ENCODE measurements at places on chromosomes 4 and X. TPM values are rescaled to one million over a fixed set of nuclear protein-coding genes. Genes with fewer than 3 reads are reported as not detected.

DNA sequence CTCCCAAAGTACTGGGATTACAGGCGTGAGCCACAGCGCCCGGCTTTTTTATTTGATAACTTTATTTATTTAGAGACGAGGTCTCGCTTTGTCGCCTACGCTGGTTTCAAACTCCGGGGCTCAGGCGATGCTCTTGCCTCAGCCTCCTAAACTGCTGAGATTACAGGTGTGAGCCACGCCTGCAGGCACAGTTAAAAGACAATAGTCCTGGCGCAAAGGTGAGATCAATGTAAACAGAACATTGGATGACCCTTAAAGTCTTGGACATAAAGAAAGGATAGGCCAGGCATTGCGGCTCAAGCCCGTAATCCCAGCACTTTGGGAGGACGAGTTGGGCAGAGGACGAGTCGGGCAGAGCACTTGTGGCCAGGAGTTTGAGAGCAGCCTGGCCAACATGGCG lies 2.8 kb upstream of the TXLNG start:
- H3K4me3 ChIP-seq, result no peak overlapping the region
- no peak overlapping the region for H3K27ac ChIP-seq
- peaks cover 7% of the 10 kb centered on the region for H3K4me1 ChIP-seq
- DNase-seq, result no peak
- no peaks in the 10 kb centered on the region for H3K27me3 ChIP-seq

DNA sequence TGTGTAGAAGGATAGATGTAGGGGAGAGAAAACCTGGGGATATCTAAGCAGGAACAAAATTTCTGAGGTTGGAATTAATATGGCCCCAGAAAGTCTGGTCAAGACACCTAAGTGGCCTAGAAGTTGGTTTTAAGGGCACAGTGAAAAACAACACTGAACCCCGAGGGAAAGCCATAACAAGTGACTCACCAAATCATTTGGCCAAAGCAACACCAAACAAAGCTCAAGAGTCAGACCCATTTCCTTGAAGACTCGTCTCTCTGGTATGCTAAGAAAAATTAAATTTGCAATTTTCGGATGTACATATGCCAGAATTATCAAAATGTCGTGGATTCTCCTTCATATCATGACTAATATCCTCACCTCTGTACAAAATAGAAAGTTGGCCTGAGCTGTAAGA lies 162.9 kb downstream of the SMIM20 start:
- peaks cover 74% of the 10 kb centered on the region for H3K4me1 ChIP-seq
- H3K4me3 ChIP-seq, result no peak overlapping the region
- H3K27me3 ChIP-seq, result peaks cover 14% of the 10 kb centered on the region
- no peak for DNase-seq
- peaks cover 23% of the 10 kb centered on the region for H3K36me3 ChIP-seq

DNA sequence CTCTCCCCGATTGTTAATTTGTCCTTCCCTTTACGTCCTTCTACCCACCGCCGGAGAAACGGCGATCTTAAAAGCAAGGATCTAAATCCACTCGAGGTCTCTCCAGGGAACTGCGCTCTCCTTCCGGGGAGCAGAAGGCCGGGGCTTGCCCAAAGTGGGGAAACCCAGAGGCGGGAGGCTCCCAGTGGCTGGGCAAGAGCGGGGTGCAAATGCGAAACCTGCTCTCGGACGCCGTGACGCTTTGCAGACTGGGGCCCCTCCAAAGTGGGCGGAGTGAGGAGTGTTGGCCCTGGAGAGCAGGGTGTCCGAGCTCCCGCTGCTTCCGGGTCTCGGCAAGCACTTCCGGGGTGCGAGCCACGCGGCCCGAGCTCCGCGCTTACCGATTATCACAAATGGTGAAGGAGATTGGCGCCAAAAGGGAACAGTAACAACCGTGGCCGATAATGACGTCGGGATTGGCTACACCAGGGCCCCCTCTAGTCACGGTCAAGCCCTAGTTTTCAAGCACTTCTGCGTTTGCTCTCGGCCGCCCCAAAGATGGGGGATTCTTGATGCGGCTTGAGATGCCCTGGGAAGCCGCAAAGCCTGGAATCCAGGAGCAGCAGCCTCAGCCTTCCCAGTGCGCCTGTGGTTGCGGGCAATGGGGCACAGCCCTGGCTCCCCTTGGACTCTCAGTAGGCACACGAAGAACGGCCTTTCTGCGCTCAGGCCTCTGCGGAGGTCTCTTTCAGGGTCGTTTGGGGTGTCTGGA lies 29.0 kb downstream of the HAND2 start:
- peak overlapping the region; percentile 24 for H3K4me3 ChIP-seq
- no peak overlapping the region for H3K27ac ChIP-seq
- peaks cover 11% of the 10 kb centered on the region for H3K36me3 ChIP-seq
- no peak for DNase-seq
- peaks cover 72% of the 10 kb centered on the region for H3K27me3 ChIP-seq

The LAMTOR3 gene
- 23.5 TPM for total RNA-seq

The TMEM271 gene
- total RNA-seq, result not detected

The DUSP9 gene
- 0.14 TPM for total RNA-seq

The PRR32 gene
- total RNA-seq, result not detected

The TMPRSS11A gene
- total RNA-seq, result not detected

The ELOVL6 gene
- 4.7 TPM for total RNA-seq

Measured in activated CD8-positive, alpha-beta T cell treated with anti-CD3 and anti-CD28 coated beads for 36 hours (primary cell).